NAMALWA (cell line): ENCODE measurements at places on chromosomes 3 and 15.

- DNase-seq = peak; percentile 64
Measured at GRCh38 chr15:45276831-45277230, 24.8 kb downstream of the SLC28A2 start.

DNA sequence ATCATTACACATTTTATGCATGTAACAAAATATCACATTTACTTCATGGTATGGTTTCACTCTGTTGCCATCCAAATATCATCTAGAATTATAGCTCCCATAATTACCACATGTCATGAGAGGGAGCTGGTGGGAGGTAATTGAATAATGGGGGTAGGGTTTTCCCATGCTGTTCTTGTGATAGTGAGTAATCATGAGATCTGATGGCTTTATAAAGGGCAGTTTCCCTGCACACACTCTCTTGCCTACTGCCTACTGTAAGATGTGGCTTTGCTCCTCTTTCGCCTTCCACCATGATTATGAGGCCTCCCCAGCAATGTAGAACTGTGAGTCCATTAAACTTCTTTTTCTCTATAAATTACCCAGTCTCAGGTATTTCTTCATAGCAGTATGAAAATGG, 123.4 kb downstream of the SATB1 start:
- no peak for DNase-seq

DNA sequence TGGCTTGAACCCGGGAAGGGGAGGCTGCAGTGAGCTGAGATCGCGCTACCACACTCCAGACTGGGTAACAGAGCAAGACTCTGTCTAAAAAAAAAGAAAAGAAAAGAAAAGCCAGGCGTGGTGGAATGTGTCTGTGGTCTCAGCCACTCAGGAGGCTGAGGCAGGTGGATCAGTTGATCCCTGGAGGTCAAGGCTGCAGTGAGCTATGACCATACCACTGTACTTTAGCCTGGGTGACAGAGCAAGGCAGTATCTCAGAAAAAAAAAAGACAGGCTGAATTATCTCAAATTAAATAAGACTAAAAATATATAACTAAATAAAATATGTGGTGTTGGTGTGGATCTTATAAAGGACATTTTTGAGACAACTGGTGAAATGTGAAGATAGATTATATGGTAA, 20.6 kb downstream of the SMARCC1 start:
- no peak for DNase-seq

GRCh38 chr15:83275412-83275811, 9.1 kb downstream of the BNC1 start:
- DNase-seq = no peak

- DNase-seq = no peak
Measured at GRCh38 chr15:75570126-75570845, 8.8 kb downstream of the PTPN9 start.

- no peak for DNase-seq
Measured at GRCh38 chr15:94205366-94205765, 26.0 kb upstream of the MCTP2 start.

- no peak for DNase-seq
Measured at GRCh38 chr3:69893274-69893673, 106.3 kb upstream of the SAMMSON start.

DNA sequence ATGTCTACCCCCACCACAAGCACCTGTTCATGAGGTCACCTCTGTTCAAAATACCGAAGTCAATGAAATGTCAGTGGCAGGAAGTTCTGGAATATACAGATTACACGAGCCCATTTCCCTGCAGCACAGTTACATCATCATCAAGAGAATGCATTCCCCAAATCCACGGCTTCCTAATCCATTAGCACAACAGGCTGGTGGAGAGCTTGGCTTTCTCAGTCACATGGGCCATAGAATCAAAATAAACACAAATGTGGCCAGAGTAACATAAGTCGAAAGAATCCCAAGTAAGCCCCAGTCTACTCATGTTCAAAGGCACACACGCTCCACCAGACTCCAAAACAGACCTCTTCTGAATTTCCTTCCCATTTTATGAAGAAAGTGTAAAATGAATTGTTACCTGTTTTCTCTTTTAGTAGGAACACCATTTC, 419.3 kb downstream of the MAGI1 start:
- no peak for DNase-seq

- no peak for DNase-seq
Measured at GRCh38 chr3:105352976-105353375, 13.7 kb upstream of the ALCAM start.

DNA sequence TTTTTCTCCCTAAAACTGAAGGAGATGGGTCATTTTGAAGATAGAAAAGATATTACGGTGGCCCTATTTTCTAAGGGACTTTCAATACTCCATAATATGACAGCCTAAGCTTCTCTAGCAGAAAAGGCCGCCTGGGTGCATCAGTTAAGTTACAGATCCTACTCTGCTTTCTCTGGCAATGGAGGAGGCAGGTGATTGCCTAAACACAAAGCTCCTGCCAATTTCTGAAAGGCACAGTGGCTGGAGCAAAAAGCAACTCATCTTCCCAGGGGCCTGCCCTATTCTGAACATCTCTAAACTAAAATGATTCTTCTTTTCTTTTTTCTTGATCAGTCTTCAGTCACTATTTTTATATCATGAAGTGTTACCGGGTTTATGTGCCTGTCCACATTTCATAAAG, 276.7 kb downstream of the CNTN4 start:
- DNase-seq = no peak

- no peak for DNase-seq
Measured at GRCh38 chr3:137046747-137047146, 89.0 kb downstream of the IL20RB start.

DNA sequence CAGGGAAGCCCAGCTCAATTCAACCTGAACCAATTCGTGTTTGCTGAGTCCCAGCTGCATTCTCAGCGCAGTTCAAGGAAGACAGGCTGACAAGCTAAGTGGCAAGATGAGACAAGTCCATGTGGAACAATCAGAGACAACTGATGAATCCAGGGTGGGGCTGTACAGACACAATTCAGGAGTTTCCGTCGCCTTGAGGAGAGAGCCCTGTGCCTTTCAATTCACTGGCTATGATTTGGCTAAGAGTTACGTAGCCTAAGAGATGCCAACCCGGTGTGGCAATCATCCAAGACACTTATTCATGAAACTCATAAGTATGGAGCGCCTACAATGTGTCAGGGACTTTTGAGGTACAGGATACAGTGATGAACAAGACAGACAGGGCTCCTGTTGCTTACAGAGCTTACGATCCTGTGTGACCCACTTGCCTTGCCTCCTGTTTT, 15.5 kb upstream of the ZBED2 start:
- DNase-seq = no peak

DNA sequence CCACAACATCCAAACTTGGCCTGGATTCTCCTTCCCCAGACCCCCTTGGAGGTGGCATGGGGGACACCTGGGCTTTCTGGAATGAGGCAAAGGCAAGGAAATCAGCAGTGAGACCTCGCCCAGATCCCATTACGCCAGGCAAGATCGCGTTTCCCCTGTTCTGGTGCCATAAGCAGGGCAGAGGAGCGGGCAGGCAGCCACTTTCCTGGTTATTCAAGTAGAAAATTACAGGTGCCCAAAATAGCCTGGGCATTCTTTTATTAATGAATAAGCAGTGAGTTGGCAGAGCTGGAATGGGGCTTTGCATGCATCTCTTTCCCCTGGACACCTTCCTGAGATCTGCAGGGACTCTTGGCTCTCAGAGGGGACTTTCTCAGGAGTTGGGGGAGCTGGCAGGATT, 31.5 kb upstream of the FAM107A start:
- no peak for DNase-seq

- no peak for DNase-seq
Measured at GRCh38 chr15:60073466-60073840, 69.3 kb downstream of the FOXB1 start.

DNA sequence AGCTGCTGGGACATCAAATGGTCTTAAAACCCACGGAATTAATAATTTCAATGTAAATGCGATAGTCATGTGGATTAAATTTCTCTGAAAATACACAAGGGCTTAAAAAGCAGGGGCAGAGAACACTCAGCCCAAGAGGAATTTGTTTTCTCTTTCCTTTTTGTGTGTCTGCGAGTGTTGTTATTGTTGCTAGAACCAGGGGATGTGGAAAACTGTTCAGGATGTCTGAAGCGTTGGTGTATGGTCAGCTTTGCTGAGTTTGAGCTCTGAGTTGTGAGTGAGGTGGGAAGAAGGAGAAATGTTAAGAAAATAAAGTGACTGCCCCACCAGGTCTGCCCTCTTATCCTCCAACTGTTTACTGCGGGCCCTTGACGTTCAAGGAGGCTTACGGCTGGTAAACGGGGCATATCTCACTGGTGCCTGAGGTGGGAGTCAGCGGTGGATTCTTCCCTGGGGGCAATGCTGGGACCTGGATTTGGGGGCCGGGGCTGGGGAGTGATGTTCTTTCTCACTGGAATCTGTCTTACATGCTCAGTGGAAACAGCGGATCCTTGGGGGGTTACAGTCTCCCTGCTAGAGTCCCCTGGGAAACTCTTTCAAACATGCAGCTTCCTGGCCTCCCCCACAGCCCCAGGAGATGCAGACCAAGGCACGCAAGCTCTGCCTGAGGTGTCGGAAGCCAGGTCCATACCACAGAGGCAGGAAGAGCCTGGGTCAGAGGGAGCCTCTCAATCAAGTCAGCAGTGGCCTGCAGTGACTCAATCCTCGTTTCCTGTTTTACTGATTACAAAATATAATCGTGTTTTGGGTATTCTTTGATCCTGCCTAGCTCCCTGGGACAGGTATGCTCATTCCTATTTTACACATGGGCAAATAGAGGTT, 41.8 kb downstream of the ITGA11 start:
- no peak for DNase-seq

- no peak for DNase-seq
Measured at GRCh38 chr3:45657853-45658252, 31.3 kb upstream of the SACM1L start.

- peak; percentile 11 for DNase-seq
Measured at GRCh38 chr3:126259411-126260391, 79.3 kb upstream of the ALDH1L1 start.

DNA sequence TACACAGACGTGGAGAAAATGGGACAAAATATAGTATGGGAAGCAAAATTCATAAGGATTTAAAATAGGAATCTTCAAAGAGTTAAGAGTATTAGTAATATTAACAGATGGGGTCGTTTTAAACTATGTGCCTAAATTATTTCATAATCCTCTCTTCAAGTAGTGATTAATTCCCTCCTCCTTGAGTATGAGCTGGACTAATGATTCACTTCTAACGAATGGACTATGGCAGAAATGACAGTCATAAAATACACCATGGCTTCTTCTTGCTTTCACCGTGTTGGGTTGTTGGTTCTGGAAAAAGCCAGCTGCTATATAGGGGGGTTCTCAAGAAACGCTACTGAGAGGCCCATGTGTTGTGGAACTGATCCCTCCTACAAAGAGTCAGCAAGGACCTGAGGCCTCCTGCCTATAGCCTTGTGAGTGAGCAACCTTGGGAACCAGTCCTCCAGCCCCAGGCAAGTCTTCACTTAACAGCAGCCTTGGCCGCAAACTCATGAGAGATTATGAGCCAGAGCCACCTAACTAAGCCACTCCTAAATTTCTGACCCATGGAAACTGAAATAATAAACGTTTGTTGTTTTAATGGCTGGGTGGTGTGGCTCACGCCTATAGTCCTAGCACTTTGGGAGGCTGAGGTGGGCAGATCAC, 64.8 kb upstream of the ABHD2 start:
- no peak for DNase-seq

DNA sequence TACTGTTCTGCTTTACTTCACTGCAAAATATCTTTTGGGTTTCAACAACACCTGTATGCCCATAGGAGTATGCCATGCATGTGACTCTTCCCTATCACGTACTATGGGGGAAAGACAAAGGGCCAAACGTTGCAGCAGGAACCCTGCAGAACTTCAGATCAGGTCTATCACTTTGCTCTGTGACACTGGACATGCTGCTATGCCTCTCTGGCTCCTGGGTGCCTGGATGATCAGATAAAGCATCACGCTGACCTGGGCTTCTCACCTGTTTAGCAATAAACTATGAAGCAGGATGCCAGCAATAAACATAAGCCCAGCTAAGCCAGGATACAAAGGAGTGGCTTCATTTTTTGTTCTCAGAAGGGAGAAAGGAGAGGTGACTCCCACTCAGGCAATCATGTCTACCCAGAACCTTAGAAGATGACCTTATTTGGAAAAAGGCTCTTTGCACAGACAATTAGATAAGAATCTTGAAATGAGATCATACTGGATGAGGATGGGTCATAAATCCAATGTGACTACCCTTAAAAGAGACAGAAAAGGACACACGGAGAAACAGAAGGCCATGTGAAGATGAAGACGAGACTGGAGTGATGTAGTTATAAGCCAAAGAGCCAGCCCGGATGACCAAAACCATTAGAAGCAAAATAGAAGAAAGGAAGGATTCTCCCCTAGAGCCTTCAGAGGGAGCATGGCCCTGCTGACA, 19.3 kb downstream of the POMGNT2 start:
- DNase-seq = no peak

GRCh38 chr3:122305818-122306621, 19.0 kb upstream of the CSTA start:
- DNase-seq = peak; percentile 40

DNA sequence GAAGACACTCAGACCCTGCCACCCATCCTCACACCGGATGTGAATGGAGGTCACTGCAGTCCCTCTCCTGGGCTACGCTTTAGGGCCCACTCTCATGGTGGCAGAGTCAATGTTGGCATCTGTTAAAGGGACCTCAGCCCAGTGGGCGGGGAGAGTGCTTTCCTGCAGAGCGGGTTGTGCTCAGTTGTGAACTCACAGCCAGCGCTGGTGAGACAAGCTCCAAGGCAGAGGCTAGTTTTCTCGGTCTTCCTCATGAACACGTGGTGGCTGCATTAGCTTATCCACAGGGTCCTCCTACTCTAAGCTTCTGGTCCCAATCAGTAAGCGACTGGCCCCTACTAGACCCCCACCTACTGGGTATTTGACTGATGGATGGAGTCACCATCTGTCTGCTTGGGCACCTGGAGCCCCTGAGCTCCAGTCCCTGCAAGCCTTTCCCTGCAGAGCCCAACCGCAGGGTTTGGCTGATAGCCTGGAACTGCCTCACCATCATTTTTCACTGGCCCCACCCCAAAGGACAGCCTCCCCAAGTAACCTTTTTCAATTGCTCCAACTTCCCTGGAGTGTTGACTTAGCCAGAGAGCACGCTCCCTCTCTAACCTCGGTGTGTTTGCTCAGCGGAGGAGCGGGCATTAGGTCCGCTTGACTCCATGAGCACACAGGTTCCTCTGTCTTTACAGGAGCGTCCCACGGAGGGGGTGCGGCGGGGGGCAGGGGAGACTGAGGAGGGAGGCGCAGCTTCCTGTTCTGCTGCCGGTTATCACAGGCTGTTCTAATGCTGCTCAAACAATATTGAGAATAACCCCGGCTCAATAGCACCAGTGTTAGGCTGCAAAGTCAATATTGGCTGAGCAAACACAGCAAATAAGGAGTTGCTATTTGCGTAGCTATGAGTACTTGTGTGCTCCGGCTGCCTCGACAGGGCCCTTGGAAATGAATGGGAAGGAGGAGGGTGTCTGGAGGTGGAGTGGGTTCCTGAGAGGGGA, 141.7 kb downstream of the RPLP1 start:
- DNase-seq = no peak

DNA sequence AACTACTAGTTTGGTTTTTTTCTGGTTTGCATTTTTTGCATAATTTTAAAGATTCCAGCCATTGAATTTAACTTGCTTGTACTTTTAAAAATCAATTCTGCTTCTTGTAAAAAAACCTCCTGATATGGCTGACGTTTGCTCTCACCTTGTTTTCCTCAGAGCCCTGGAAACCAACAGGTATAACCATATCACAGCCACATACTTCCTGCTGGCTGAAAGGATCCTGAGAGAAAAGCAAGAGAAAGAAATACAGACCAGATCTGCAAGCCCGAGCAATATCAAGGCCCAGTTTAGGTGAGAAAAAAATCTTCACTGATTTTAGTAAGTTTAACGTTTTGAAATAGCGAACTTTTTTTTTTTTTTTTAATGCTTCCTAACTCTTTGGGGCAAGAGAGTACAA, 56.8 kb downstream of the SNRK start:
- no peak for DNase-seq
